ENCODE measurements at places on chromosomes 12 and 14.
A peak's percentile ranks its signal among the peaks of the same experiment; 100 is the strongest.

- DNase-seq: no peak
These were observed 27.1 kb upstream of the COL2A1 start for GRCh38 chr12:48031135-48031960.

DNA sequence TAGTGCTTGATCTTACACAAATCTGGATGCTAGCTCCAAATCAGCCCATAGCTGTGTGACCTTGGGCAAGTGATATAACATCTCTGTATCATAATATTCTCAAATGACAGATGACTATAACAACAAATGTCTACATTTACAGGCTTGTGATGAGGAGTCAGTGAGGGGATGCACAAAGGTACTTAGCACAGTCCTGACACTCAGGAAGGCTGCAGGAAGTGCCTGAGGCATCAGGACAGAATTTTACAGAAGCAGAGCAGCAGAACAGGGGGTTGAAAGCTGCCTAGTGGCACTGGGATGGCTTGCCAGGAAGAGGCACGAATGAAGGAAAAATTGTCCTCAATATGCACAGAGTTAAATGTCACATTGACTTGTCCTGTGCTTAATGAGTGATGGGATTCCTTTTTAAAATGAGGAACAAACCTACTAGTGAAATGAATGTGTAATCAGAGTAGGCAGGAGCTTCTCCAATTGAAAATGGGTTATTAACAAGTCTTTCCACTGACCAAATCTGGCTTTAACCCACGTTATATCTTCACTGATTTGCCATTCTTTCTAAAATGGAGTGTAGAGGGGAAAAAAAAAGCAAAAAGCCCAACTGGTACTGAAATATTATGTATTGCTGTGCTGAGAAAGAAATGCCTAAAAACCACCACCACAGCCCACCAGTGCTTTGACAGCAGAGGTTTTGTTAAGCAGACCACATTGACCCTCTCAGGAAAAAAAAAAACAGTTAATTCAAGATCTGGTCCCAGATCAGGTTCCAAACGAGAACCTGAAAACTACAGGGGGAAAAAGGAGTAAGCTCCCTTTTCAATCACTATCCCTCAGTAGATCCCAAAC, 11.6 kb downstream of the BTG1 start:
- DNase-seq: no peak

- no peak for DNase-seq
These were observed 170.0 kb upstream of the DAAM1 start for GRCh38 chr14:59018460-59018859.

- DNase-seq: no peak
These were observed 101.0 kb upstream of the PRMT8 start for GRCh38 chr12:3389986-3390385.

DNA sequence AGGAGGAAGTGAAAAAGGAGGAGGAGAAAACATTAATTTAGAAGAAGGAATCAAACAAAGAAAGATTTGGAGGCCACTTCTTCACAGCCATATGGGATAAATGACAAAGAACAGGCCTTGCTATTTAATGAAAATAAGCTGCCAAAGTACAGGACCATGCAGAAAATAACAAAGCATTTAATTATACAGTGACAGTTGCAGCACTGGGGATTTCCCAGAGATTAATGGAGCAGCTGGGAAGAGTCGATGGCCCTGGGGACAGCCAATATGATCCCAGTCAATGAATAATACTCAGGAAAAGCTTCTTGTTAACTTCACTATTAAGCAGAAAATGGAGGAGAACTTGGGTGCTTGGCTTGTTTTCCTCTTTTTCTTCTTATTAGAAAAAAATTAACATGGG, 34.6 kb downstream of the RERG start:
- peak; percentile 37 for DNase-seq

DNA sequence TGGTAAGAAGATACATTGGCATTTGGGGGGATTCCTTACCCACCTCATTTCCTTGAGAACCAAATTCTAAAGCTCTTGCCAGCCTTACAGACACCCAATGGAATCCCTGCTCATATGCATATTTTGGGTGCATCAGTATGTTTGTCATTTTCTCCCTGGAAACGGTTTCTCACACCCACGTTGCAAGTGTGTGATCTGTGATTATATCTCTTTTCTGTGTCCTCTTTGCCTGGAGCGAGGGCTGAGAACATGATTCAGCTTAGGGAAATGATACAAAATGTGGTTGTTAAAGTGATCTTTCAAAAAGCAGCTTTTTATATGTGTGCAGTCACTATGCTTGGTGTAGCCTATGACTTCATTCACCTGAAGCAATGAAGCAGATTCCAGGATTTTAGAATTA, 52.0 kb downstream of the KCNMB4 start:
- no peak for DNase-seq

DNA sequence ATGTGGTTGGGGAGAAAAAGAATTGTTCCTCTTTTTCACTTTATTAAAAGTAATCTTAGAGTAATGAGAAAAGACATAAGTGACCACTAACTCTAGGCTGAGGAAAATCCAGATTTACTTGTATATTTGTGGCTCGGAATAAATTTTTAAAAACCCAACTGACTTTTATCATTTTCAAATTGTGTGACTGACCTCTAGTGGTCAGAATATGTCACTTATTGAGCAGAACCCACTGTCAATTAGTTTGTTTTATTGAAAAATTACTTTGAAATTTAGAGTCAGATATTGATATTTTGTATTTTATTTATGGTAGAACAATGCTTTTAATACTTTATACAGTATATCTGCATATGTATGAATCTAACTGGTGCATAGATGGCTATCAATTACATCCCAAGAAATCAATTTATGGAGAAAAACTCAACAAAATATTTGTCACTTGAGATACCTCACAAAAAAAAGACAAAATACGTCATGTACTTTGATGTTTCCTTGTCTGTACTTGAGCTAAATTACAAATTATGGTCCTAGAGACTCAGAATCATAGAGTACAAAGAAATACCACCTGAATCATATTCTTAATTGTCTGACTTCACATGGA, 229.4 kb downstream of the CNTN1 start:
- peak; percentile 36 for DNase-seq

DNA sequence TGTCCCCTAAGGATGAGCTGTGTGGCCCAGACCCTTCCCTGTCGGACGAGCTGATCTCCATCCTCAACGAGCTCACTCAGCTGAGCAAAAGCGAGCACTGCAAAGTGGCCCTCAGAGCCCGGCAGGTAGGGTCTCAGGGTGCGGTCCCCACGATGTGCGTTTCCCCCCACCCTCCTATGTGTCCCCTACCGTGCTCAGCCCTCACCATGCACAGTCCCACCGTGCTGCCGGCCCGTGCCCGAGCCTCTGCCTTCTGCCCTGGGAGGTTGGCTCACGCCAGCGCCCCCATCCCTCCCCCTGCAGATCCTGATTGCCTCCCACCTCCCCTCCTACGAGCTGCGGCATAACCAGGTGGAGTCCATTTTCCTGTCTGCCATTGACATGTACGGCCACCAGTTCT, 86.6 kb downstream of the FOXN4 start:
- DNase-seq: no peak

DNA sequence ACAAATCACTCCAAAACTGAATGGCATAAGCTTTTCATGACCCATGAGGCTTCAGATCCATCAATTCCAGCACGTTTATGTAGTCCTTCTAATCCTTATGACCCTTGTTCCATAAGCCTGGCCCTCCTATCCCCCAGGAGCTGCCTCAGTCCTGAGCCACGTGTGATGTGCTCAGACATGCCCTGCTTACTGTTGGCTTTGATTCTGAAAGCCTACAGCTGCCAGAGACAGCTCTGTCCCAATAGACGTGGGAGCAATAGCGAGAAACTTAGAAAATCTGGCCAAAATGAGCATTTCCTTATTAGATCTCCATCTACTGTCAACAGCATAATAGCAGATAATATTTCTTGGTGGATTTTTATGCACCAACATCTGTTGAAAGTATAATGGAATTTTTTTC, 33.2 kb downstream of the DUSP6 start:
- no peak for DNase-seq

GRCh38 chr12:96811083-96811482, 96.0 kb upstream of the NEDD1 start:
- no peak for DNase-seq

- peak; percentile 49 for DNase-seq
These were observed 577.7 kb downstream of the SLC16A7 start for GRCh38 chr12:60173224-60174170.

DNA sequence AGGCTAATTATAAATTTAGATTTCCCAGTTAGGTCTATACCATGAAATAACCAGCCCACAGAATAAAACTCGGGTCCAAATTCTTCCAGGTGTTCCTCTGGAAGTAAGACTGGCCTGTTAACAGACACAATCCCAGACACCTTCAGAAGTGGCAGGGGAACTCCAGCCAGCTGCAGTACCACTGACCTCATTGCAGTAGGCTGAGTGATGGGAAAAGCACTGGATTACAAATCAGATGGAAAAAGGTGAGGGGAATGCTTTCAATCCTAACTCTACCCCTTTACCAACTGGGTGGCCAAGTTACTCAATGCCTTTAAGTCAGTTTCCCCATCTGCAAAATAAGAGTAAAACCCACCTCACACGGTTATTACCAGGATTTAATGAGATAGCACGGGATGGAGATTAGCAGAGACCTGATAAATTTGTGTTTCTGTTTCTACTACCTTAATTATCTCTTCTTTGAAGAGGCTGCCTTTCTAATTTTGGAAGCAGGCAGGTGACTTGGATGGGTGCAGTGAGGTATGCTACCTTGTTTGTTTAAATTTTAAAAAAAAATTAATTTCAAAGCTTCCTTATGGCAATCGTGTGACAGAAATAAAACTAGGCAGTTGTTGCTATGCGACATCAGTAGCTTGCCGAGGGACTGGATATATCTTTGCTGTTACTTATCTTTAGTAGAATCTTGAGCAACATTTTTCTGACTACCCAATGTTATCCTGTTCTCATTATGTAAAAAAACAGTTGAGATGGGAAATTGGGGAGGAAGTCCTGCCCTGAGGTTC, 167.3 kb upstream of the GRIN2B start:
- no peak for DNase-seq

GRCh38 chr12:72502546-72502945, 230.4 kb downstream of the TRHDE start:
- DNase-seq: no peak

DNA sequence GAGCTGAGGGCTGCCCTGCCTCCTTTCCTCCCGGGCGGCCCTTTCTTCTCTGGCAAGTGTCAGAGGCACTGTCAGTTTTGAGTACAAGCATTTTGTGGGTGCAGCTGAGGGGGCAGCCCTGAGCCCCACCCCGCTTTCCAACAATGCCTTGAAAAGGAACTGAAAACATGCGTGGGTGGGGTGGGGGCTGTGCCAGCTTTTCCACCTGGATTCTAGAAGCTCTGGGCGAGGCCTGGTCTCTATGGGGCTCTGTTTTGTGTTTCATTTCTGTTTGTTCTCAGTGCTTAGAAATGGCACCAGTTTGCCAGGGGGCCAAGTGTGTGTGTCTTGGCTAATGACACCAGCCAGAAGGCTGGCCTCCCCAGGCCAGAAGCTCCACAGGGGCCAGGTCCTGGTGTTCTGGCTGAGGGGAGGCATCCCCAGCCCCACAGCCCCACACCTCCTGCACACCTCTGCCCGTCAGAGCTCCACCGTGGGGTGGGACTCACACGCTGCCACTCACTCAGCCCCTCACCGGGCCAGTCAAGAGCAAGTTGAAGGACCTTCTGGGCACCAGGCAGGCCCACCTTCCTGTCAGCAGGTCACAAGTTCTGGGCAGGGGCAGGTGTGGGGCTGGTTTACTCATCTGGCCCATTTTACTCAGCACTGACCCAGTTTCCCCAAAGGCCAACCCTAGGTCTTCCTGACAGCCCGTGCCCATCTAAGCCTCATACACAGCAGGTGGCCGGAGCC, 155.1 kb downstream of the CALM1 start:
- no peak for DNase-seq

GRCh38 chr12:124428136-124428791, 133.4 kb downstream of the RFLNA start:
- peak; percentile 87 for DNase-seq

DNA sequence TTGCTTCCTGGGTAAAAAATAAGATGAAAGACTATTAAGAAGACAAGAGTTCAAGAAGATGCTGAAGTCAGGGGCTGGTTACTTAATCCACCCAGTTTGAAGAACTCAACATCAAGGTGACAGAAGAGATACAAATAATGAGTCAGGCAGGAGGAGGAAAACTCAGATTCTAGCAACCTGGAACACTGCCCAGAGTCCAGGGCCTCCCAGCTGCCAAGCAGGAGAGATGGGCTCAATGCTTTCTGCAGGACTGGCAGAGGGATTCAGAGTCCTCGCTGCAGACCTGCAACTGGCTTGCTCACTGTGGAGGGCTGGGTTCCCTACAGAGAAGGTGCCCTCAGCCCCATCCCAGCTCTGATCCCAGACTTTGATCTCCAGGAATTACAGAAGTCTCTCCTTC, 28.6 kb upstream of the CEBPE start:
- peak; percentile 35 for DNase-seq

GRCh38 chr14:24315807-24316596, 4.7 kb downstream of the LTB4R start:
- no peak for DNase-seq

DNA sequence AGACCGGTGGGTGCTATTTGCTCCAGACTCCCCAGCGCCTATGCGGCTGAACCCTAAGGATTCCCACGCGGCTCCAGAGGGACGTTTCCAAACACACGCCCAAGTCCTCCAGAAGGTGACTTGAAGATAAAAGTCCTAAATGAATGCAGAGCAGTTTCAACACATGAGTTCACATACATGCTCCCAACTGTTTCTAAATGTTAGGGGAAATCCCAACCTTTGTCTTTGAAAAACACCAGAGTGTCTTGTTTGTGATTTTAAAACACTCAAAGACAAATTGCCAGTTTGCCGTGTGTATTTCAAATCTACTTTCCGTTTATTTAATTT, 252.9 kb upstream of the SFSWAP start:
- DNase-seq: no peak

DNA sequence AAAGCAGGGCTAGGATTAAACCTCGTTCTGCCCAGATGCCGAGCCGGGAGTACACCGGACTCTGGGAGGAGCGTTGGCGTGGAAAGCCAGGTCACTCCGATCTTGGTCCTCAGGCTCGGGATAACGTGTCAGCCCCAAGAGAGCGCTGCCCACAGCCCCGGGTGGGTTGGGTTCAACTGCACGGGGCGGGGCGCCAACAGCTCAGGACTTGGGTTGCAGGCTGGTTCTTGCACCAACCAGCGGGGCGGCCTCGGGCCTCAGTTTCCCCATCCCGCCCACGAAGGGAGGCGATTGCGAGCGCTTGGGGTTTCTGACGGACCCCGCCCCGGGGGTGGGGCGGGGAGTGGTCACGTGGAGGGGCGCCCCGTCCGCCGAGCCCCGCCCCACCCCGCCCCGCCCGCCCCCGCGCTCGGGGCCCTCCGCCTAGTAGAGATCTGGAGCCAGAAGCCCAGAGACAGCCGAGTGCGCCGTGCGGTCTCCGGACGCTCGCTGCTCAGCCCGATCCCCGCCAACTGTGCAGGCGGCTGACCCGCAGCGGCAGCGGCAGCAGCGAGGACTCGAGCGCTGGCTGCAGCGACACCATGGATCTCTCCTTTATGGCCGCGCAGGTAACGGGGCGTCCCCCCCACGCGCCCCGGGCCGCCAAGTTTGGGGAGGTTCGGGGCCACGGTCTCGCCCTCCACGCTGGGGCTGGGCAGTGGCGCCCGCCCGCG, at the start of gene C14orf132:
C14orf132 (plus strand) TSS at position 443 of the 713 bp plus-strand sequence; CDS start at position 582, 139 bp downstream.
- DNase-seq: peak; percentile 71

DNA sequence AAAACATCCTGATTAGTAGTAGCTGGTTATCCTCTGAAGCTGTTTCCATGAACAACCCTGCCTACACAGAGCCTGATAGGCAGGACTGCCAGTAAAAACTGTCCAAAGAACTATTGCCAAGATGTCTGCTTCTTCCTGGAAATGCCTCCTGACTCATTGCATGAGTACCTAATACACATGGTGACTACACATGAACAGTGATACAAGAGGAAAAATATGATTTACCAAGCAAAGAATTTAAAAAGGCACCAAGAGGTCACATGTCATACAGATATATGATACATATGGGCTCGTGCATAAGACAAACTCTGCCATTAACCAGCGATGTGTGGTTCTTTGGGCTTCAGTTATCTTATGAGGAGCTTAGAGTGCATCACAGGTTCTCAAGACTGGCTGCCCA, 552.3 kb downstream of the SLC16A7 start:
- no peak for DNase-seq

Data from NCI-H2171 treated with DMSO at 0.1 percent for 48 hours (cell line).